ENCODE measurements at places on chromosomes 7 and 10. TPM values are rescaled to one million over a fixed set of nuclear protein-coding genes. Genes with fewer than 3 reads are reported as not detected.
A peak's percentile ranks its signal among the peaks of the same experiment; 100 is the strongest.

GRCh38 chr10:7572391-7572790 lies 94.4 kb downstream of the ITIH5 start:
- H3K27ac ChIP-seq: peak overlapping the region; percentile 56
- H3K4me3 ChIP-seq: no peak overlapping the region
- H3K36me3 ChIP-seq: no peaks in the 10 kb centered on the region
- peaks cover 3% of the 10 kb centered on the region for H3K27me3 ChIP-seq
- DNase-seq: no peak

DNA sequence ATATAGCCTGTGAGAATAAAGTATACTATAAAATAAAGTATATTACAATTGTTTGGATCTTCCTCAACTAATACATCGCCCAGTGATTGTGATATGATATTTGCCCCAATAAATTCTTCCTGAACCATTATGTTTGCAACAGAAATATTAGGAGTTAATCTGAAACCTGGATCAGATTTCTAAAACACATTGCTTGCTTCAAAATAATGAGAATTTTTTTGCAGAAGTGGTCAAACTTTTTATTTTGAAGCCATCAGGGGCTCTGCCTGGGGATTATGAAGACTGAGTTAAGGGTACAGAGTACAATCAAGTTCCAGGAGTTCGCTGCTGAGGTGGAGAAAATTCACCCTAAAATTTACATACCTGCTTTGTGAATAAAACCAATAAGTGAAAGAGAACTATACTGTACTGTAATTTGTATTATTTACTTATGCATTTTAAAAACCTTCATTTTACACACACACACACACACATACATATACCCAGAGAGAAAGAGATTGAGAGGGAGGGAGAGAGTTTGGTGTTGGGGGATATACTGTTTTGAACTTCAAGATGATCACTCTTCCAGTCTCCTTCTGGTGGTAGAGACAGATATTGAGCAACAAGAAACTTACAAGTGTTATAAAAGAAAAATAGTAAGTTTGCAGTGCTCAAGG lies 91.9 kb downstream of the CPED1 start:
- peaks cover 46% of the 10 kb centered on the region for H3K4me1 ChIP-seq
- H3K4me3 ChIP-seq: no peak overlapping the region
- H3K36me3 ChIP-seq: no peaks in the 10 kb centered on the region

DNA sequence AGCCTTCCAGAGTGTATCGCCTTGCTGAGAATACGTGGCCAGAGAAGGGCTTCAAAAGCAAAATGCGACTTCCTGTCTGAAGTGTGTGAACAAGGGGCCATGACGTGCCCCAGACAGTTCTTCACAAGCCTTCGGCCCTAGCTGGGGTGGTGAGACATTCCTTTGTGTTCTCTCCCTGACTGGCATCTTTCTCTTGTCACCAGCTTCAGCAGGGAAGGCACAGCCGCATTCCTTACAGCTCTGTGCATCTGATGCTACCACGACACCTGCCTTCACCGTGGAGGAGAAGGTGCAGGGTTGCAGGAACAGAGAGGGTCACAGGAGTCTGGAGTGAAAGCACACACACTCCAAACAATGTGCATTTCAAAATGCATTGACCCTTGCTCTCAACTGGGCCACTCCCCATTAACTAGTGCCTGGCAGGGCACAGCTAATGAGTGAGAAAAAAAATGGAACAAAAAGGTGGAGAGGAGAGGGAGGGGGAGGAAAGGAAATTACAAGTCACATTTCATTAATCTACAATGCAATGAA lies 93.4 kb downstream of the GPR26 start:
- H3K4me3 ChIP-seq: no peak overlapping the region
- no peaks in the 10 kb centered on the region for H3K4me1 ChIP-seq
- H3K27ac ChIP-seq: no peak overlapping the region
- DNase-seq: no peak
- peaks cover 11% of the 10 kb centered on the region for H3K27me3 ChIP-seq
- no peaks in the 10 kb centered on the region for H3K36me3 ChIP-seq

GRCh38 chr7:157877298-157878090 lies 540.7 kb downstream of the DNAJB6 start:
- H3K27ac ChIP-seq: no peak overlapping the region
- peak; percentile 63 for DNase-seq
- no peak overlapping the region for H3K4me3 ChIP-seq
- no peaks in the 10 kb centered on the region for H3K4me1 ChIP-seq
- H3K36me3 ChIP-seq: no peaks in the 10 kb centered on the region
- peaks cover 4% of the 10 kb centered on the region for H3K27me3 ChIP-seq

Gene ELFN1
- 0.65 TPM for total RNA-seq

Gene FGL2
- total RNA-seq: 0.19 TPM

Gene NKX1-2
- not detected for total RNA-seq

Gene MKX
- total RNA-seq: 28.8 TPM

Gene C10orf53
- not detected for total RNA-seq

Gene TMEM213
- total RNA-seq: not detected
